ENCODE measurements at places on chromosomes 1 and 21.

GRCh38 chr1:78492386-78492950 lies 1.7 kb downstream of the PTGFR start:
- no peak for DNase-seq

- DNase-seq = peak; percentile 67
Measured at GRCh38 chr1:1371746-1372711, 3.0 kb downstream of the AURKAIP1 start.

DNA sequence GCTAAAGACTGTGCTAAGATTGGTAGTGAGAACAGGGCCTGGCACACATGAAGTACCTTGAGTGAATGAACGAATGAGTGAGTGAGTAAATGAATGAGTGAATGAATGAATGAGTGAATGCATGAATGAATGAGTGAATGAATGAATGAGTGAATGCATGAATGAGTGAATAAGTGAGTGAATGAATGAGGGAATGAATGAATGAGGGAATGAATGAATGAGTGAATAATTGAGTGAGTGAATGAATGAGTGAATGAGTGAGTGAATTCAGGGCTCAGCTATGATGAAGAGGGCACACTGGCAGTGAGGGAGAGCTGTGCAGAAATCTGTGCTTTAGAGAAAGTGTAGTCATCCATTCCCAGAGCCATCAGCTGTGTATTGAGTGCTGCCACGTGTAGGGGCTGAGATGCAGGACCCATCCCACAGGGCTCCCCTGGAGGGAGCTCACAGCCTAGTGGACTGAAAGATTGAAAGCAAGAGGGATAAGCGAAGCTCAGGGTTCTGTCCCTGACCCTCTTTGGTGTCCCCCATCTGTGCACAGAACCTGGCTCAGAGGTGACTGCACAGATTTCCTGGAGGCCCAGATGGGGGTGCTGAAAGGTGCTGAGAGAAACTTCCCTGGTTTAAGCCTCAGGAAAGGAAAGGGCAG lies 217.9 kb upstream of the VAMP3 start:
- DNase-seq = no peak

GRCh38 chr1:158509471-158510156 lies 37.6 kb downstream of the OR10R2 start:
- DNase-seq = no peak

- no peak for DNase-seq
Measured at GRCh38 chr1:151862604-151863003, 9.1 kb upstream of the THEM5 start.

DNA sequence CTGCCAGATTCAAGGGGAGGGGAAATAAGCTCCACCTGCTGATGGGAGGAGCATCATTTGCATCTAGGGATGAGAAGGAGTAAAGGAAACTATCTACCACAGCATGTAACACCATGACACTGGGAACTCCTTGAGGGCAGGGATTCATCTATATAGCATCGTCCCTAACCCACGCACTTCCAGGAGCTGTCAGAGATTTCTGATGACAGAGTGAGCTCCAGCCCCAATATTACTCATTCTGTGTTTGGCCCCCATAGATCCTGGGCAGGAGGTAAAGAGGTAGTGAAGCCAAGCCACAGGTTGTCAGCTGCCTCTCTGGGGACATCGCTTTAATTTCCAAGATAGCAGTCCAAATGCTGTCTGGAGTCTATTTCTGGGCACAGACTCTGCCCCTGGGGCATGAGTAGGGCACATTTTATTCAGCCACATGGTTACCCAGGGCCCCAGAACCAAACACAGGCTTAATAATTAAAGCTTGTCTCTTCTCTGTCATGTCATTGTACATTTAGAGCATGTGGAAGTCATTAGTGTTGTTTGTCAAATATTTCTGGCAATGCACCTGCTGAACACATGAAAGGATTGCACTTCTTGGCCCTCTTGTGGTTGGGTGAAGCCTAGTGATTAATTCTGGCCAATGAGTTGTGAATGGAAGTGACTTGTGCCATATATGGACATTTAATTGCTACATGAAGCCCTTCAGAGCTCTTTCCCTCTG lies 105.9 kb upstream of the POU3F1 start:
- DNase-seq = no peak

GRCh38 chr1:58762806-58763205 lies 21.0 kb downstream of the JUN start:
- DNase-seq = no peak

- DNase-seq = no peak
Measured at GRCh38 chr1:154861607-154862094, 8.4 kb downstream of the KCNN3 start.

DNA sequence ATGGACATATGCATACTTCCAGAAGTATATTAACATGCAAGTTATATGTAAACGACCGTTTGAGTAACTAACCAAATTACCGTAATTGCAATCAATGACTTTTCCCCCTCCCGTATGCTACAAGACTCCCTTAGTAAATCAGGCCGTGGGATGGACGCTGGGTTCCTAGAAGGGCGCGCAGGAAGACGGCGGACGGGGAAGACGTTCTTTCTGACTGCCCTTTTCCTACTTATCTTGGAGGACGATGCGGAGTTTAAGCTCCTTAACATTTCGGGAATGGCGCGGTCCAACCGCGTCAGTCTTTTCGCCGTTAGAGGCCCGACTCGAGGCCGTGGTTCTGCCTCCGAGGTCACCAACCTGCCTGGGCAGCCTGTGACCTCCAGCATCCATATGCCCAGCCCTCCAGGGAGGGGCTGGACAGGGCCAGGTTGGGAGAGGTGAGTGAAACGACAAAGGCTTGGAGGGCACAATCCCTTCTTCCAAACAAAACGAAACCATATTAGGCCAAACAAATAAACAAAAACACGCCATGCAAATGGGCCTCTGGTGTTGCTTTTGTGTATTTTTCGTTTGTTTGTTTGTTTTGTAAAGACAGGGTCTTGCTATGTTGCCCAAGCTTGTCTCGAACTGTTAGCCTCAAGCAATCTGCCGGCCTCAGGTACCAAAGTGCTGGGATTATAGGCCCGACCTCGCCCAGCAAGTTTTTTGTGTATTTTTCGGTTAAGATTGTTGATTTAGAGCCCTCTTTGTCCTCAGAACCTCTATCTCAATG lies 873 bp upstream of the PI4KB start:
- no peak for DNase-seq

DNA sequence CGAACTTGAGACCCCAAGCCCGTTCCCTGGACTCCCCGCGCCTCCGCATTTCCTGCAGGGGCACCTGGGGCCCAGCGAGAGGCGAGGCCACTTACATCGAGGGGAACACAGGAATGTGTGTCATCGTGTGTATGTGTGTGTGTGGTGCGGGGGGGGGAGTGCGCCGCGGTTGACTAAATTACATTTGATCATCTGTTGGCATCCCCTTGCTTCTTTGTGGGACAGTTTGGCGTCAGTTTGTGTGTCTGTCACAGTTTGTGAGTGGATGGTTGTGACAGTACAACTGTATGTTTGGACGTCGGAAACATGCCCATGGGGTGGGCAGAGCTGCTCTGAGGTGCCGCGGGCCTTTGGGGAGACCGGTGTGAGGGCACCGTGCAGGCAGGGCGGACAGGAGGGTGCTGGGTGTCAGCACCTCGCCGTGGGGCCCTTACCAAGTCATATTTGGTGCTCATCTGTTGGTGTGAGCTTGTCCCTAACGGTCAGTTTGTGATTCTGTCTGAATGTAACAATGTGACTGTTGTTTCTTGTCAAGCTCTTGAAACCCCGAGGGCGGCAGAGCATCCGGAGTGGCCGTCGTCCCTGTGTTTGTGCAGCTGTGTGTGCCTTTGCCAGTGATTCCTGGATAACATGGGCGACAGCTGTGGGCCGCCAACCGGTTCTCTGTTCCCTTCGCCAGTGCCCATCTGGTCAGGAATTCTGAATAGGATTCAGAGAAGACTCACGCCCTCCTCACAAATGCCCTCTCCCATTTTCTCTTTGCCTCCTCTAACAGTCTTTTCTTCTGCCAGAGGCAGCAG lies 899 bp downstream of the OPRD1 start:
- DNase-seq = no peak

GRCh38 chr1:75203415-75204277 lies 69.5 kb downstream of the LHX8 start:
- DNase-seq = no peak

DNA sequence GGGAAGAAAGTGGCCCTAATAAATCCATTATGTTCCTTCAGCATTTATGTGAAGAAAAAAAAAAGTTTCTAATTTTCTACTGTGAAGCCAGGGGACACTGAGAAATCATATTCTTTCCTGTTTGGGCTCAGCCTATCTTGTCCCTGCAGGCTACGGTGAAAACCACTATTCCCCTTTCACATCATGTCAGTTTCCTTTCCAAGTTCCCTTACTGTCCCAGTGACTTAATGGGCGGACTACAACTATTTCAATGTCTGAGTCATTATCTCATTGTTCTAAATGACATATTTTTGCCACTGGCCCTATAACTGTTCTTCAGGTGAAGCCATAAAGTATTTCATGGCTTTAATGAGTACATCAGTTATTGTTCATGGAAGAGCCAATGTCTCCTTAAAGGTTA lies 71.3 kb upstream of the BEND5 start:
- DNase-seq = no peak

DNA sequence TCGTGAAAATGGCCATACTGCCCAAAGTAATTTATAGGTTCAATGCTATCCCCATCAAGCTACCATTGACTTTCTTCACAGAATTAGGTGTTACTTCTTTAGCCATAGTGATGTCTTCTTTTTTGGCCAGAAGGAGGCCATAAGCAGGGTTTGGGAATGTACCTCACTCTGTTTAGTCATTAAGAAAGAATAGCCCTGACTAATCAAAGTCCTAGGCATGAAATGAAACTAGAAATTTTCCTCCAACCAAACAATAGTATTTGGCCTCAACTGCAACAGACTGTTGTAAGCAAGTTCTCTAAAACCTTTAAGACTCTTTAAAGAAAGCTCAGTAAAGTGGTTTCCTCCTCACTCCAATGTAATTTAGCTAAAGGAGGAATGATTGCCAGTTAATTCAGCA lies 163.9 kb downstream of the AKT3 start:
- no peak for DNase-seq

GRCh38 chr1:243393096-243393495 lies 137.3 kb downstream of the SDCCAG8 start:
- DNase-seq = no peak

- DNase-seq = no peak
Measured at GRCh38 chr1:111882559-111882958, 106.9 kb downstream of the KCND3 start.

DNA sequence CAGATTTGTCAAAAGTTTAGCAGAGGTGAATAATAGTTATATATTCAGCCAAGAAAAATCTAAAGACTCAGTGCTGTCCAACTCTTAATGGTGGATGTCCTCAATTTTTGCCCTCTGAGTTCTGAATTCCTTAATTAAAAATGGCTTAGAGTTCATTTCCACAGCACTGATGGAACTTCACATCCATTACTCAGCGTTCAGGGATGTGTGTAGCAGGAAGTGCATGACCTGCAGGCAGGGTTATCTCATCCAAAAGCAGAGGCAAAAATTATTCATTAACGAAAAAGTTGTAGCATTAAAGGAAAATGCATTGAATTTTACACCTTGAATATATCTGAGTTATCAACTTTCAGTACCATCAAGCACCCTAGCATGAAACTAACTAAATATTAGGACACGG lies 96.7 kb downstream of the ZP4 start:
- DNase-seq = no peak

DNA sequence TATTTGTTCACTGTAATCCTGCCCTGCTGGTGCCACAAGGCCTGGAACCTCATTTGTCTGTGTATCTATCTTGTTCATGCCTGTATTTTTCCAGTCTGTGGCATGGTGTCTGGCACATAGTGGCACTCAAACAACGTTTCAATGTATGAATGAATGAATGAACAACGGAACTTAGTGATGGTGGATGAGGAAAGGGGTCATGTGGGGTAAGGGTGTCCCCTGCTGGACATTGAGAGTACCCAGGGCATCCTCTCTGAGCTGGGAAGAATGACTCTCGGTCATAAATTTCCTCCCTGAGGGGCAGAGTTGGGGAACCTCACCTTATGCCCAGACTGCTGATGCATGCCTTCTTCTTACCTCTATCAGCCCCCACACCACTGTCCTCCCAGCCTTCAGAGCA lies 18.9 kb upstream of the ZNF683 start:
- peak; percentile 6 for DNase-seq

GRCh38 chr1:42392255-42392654 lies 11.7 kb downstream of the RIMKLA start:
- DNase-seq = no peak

GRCh38 chr1:234656070-234656895 lies 46.3 kb upstream of the IRF2BP2 start:
- DNase-seq = no peak

DNA sequence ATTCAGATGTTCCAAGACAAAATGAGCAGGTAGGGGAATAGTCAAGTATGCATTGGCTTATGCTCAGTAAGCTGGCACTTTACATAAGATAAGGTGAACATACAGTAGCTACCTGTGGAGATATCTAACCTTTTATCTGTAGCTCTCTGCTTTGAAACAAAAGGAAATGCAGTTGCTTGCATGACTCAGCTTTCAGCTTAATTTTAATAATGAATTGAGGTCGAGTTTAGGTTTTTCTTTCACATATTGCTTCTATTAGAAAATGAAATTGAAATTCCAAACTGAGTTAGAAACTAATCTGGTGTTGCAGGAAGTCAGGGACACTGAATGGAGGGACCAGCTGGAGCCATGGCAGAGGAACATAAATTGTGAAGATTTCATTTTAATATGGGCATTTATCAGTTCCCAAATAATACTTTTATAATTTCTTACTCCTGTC lies 8.3 kb downstream of the FRRS1 start:
- no peak for DNase-seq

- no peak for DNase-seq
Measured at GRCh38 chr1:205692423-205692822, 12.1 kb upstream of the SLC45A3 start.
